ENCODE measurements at places on chromosomes 5 and 9.

GRCh38 chr9:76516871-76517270, 57.9 kb downstream of the GCNT1 start:
- DNase-seq: no peak

DNA sequence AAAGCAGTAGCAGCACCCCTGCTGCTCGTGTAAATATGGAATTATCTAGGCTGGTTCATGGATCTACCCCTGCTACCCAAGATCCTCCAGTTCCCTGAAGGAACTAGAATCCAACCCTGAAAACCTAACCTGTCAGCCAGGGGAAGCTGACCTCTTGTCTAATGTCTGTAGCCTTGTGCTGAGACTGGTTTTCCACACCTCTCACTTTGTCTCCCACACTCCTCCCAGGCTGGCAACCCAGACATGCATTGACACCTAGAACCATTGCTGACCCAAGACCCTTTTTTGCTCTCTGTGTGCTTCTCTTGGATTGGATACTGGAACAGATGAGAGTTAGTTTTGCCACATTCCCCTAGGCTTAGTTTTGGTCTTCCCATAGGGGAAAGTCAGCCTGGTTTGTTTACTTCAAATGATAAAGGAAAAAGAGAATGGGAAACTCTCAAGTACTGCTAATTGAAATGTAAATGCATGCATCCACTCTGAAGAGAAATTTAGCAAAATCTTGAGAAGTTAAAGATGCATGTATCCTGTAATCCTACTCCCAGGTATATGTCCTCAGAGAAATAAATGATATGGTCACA, 36.6 kb upstream of the NR4A3 start:
- no peak for DNase-seq

DNA sequence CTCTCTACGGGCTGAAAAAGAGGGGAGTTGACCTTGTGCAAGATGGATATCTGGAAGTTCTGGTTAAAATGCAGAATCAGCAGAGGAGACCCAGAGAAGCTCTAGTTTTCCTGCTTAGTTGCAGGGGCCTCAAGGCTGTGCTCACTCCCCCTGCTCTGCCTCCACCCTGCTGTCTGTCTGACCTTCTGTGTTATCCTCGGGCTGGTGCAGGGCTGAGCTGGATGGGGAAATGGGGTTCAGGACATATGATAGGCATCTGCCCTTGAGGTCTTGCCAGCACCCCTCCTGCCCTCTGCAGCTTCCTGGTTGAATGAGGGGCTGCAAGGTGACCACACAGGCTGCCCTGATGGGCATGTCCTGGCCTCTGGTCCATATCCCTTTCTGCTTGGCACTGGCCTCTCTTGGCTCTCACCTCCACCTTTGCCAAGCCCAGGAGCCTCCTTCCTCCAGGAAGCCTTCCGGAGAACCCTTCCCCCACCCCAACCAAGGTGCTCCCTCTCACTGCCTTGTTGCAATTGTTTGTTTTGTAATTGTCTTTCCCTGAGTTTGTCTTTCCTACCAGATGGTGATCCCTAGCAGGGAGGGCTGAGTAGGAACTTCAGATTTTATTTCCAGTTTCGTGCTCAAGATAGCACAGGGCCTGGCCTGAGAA, 1.3 kb downstream of the TMEM268 start:
- DNase-seq: no peak

GRCh38 chr5:76082772-76083554, at the start of gene SV2C:
SV2C (plus strand) TSS chr5:76083383; CDS start chr5:76131751, 48,368 bp downstream.
- DNase-seq: no peak

All from T follicular helper cell (primary cell).